ENCODE measurements at places on chromosomes 2 and 18.

GRCh38 chr2:26245810-26246209 is 1.1 kb downstream of the HADHB start:
- peak; percentile 19 for DNase-seq

- DNase-seq = no peak
Measured at GRCh38 chr2:1940679-1941078, 196.4 kb upstream of the PXDN start.

DNA sequence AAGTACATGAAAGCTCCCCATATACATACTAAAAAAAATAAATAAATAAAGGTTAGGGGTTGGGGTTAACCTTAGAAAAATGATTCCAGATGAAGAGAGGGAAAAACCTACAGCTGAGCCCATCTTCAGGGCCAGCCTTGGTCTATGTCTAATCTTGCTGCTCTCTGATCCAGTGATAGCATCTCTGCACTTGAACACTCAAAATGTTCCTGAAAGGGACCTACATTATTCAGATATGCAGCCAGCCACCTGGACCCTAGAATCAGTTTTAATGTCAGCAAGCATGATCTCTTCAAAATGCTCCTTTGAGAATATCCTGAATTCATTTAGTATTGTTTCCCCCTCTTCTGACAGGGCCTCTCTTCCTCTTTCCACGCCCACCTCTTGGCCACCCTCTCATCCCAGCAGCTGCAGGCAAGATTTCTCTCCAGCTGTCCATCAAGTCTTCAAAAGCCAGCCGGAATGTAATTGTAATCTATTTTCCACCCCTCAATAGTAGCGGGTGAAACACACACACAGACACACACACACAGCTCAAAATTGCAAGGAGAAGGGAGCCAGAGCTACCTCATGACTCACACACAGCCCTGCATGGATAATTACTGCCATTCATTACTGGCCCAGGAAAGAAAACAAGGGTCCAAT is 135.5 kb downstream of the MYO3B start:
- DNase-seq = no peak

GRCh38 chr2:109197491-109198418 is 68.8 kb downstream of the SH3RF3 start:
- no peak for DNase-seq

- DNase-seq = no peak
Measured at GRCh38 chr18:44897411-44897810, 216.7 kb downstream of the SETBP1 start.

GRCh38 chr18:46239998-46240397 is 135.8 kb downstream of the HAUS1 start:
- no peak for DNase-seq

DNA sequence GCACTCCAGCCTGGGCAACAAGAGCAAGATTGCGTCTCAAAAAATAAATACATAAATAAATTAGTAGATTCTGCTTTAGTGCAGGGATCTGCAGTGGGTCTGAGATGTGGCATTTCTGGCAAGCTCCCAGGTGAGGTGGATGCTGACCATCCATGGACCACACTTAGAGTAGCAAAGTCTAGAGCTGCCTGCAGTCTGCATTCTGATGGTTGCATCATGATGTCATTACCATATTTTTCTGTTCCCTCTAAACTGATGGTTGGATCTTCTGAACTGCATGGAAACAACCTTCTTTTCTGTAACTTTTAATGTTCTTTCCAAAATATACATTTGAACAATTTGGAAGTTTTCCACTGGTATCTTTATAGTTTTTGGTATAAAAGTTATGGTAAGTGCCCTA is 42.9 kb downstream of the MYL12B start:
- DNase-seq = no peak

DNA sequence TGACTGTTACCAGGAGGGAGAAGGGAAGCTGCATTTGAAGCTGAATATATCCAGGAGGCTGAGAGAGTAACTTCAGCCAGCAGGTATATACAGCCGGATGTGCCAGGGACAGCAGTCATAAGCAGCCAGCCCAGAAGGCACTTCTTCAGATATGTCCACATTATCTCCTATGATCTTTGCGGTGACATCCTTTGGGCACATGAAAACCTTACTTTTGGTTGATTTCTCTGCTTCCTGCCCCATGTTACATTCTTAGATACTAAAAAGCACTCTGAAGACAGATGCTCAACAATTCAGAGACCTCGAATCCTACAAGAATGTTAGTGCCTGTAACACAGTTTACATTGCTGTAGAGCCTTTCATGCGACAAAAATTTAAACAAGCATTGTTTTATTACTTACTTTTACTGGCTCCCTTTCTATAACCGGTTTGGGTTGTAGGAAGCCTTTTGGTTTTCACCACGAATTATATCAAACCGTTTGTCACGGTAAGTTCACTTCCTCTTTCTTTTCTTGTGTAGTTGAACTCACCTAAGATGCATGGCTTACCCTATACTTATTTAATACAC is 50.3 kb upstream of the TLK1 start:
- peak; percentile 43 for DNase-seq
